HS-27A (cell line): ENCODE measurements at places on chromosomes 7 and 10.

DNA sequence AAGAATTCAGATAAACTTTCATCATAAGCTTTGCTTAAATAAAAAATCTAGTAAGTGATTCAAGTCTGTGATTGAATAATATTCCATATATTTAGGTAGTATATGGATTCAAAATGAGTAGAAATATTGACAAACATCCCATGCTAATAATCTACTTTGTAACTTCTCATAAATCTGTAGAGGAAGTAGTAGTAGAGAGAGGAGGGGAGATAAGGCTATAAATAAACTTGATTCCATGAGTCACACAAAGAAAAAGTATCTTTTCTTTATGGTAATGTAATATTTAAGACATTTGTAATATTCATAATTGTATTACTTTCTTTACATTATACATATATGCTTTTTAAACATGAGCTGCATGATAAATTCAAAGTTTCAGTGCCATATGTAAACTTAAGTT lies 25.6 kb upstream of the CD36 start:
- no peak for DNase-seq

DNA sequence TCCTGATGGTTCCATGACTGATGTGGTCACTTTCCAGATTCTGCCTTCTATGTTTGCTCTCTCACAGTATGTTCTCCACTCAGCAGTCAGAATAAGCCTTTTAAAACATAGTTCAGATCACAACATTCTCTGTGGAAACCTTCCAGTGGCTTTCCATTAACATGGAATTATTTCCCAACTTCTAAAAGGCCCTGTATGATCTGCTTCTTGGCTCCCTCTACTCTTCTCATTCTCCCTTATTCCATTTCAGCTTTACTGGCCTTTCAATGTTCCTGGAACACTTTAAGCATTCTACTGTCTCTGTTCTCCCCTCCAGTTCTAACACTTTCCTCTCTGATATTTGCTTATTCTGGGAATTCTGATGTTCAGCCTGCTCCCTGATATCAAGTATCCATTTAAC lies 325.6 kb downstream of the THSD7A start:
- no peak for DNase-seq

DNA sequence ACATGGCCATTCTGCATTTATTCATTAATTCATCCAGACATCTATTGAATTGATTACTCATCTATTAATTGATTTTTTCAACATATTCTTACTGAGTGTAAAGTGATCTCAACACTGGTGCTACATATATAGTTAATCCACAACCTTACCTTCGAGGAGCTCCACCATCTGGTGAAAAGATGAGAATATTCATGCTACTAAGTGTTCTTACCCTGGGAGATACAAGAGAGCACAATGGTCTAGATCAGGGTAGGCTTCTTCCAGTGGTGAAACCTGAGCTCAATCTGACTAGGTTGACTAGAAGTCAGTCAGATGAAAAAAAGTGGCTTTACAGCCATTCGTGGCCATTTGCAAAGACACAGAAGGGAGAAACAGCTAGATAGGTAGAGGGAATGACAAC lies 507.4 kb downstream of the ANKRD7 start:
- DNase-seq: no peak

- no peak for DNase-seq
These were observed 52.2 kb upstream of the PDGFA start for GRCh38 chr7:571718-572415.

GRCh38 chr7:12638851-12639456 lies 48.5 kb upstream of the ARL4A start:
- DNase-seq: no peak

- DNase-seq: no peak
These were observed 20.5 kb upstream of the TRUB1 start for GRCh38 chr10:114917459-114917858.

GRCh38 chr7:425794-426188 lies 93.9 kb downstream of the PDGFA start:
- DNase-seq: no peak

- DNase-seq: no peak
These were observed 22.5 kb upstream of the ZNF273 start for GRCh38 chr7:64880322-64881297.

GRCh38 chr7:50486512-50486911 lies 36.4 kb upstream of the FIGNL1 start:
- no peak for DNase-seq

DNA sequence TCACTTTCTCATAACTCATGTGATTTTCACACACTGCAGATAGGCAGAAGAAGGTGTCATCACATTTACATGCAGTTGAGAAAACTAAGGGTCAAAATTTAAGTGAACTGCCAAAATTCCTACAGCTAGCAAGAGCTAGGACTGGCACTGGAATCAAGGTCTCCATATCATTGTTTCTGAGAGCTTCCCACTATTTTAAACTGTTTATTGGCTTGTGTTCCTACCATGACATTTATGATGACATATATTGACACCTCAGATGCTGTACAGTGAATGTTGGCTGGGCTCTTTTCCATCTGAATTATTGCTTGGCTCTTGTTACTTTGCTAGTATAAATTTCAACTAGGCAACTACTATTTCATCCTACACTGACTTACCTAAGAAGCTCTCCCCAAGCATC lies 2.0 kb downstream of the THSD7A start:
- DNase-seq: no peak

DNA sequence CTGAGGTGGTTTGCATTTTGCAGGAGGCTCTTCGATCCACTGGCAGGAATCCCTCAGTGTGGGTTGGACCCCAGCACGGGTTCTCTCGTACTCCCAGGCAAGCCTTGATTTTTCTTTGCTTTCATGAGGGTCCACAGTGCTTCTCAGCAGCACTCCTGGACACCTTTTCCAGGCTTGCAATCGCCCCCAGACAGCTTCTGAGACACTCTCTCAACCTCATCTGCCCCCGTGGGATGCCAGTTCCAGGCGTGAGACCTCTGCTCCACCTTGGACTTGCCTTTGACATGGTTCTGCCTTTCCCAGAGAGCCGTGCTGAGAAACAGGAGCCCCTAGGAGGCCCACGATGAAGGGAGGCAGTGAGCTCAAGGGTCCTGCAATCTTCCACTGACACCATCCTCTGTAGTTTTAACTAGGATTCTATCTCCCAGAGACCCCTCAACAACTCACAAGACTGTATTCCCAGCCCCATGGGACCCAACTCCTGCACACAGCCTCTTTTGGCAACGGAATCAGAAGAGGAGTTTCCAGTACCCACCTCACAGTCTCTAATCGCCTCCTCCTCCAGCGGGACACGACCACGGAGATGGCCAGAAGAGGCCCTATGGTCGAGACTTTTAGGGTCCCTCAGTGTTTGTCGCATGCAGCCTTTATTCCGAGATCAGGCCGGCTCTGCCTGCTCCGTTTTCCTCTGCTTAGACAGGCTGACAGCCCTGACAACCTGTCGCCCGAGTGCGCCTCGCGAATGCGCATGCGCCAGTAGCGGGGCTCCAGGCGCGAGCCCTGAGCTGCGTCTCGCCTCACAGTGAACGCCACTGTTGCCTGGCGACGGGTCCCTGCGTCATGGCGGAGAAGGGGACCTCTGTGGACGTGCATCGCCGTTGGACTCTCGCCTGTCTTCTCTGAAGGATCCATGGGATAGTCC lies 26.0 kb upstream of the ZNF273 start:
- no peak for DNase-seq

GRCh38 chr7:24665564-24666294 lies 91.5 kb downstream of the GSDME start:
- DNase-seq: peak; percentile 4

GRCh38 chr7:151756076-151756731 lies 120.7 kb downstream of the PRKAG2 start:
- DNase-seq: no peak

DNA sequence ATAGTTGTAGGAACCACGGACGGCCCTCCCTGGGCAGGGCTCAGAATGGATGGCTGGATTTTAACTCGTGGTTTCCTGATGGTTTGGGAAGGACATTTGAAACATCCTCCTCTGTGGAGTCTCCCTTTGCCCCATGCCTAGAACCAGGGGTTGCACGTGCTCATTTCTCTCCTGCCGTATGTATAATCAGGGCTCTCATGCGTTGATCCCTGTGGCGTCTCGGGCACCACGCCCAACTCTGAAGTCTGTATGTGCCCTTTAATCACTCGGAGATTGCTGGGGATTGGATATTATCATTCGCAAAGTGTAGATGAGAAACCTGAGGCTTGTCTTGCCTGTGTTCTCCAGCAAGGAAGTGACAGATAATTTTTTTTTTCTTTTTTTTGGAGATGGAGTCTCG lies 257.1 kb downstream of the CAMK1D start:
- no peak for DNase-seq

- DNase-seq: no peak
These were observed 63.3 kb downstream of the CHST15 start for GRCh38 chr10:124030061-124030460.

DNA sequence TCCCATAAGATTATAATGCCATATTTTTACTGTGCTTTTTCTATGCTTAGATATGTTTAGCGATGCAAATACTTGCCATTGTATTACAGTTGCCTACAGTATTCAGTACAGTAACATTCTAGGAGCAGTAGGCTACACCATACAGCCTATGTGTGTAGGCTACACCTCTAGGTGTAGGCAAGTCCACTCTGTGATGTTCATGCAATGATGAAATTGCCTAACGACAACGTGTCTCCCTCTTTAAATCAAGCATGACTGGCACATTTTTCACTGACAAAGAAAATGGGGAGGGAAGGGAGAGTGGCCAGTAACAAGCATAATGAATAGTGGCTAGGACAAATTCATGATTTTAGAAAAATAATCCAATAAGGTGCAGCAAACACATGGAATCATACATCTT lies 1.7 kb downstream of the NCAPG2 start:
- DNase-seq: no peak

- no peak for DNase-seq
These were observed 120.8 kb downstream of the CDH23 start for GRCh38 chr10:71517298-71518169.

GRCh38 chr10:22317771-22318565 lies 1.8 kb downstream of the COMMD3 start:
- no peak for DNase-seq
